A549 treated with GW870086 at 1 μM for 4 hours (cell line): ENCODE measurements at places on chromosomes 6 and 20. TPM values are rescaled to one million over a fixed set of nuclear protein-coding genes. Genes with fewer than 3 reads are reported as not detected.

MUCL3 gene
- total RNA-seq = 0.03 to 0.09 TPM (median 0.06 TPM) in 4 of 5 replicates, not detected in the other

KIF25 gene
- total RNA-seq = 0.05 to 0.22 TPM in 2 of 5 replicates, not detected in the others

SOX18 gene
- total RNA-seq = 1.7 to 2.6 TPM (median 2.2 TPM) in 5 replicates

SAMD10 gene
- total RNA-seq = not detected in 5 replicates
